ENCODE measurements at places on chromosomes 7 and 10.

- no peaks in the 10 kb centered on the region for H3K27me3 ChIP-seq
- DNase-seq = no peak
- no peak overlapping the region for H3K27ac ChIP-seq
- H3K4me3 ChIP-seq = no peak overlapping the region
- no peaks in the 10 kb centered on the region for H3K4me1 ChIP-seq
Measured at GRCh38 chr7:31443457-31443856, 70.4 kb upstream of the ITPRID1 start.

DNA sequence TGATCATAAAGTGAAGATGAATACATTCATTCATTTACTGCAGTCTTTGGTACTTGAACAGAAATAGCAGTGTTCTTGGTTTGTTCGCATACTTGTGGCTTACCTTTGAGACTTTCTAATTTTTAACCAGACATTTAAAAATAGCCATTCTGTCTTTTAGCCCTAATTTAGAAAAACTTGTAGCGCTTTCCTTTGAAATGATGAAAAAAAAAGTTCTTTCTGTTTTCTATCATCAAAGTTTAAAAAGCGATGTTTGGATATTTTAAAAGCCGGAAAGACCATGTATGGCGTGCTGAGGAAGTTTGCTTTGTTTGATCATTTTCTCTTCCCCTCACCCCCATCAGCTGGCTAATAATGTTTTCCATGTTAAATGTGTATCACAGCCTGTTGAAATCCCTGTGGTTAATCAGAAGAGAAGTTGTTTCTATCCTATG is 116.3 kb downstream of the CUX1 start:
- H3K27ac ChIP-seq = no peak overlapping the region
- DNase-seq = no peak
- H3K27me3 ChIP-seq = no peaks in the 10 kb centered on the region
- no peak overlapping the region for H3K4me3 ChIP-seq
- H3K36me3 ChIP-seq = no peaks in the 10 kb centered on the region
- H3K4me1 ChIP-seq = peaks cover 4% of the 10 kb centered on the region

- H3K4me3 ChIP-seq = no peak overlapping the region
- H3K4me1 ChIP-seq = no peaks in the 10 kb centered on the region
- no peaks in the 10 kb centered on the region for H3K27me3 ChIP-seq
- no peaks in the 10 kb centered on the region for H3K36me3 ChIP-seq
- DNase-seq = no peak
Measured at GRCh38 chr7:85561706-85562105, 374.9 kb upstream of the SEMA3D start.

- H3K27me3 ChIP-seq = no peaks in the 10 kb centered on the region
- no peak overlapping the region for H3K27ac ChIP-seq
- no peaks in the 10 kb centered on the region for H3K36me3 ChIP-seq
- no peaks in the 10 kb centered on the region for H3K4me1 ChIP-seq
- no peak for DNase-seq
Measured at GRCh38 chr7:134289423-134289822, 27.3 kb downstream of the SLC35B4 start.
